ENCODE measurements at places on chromosomes 12 and 14.

- DNase-seq: no peak
Observed at GRCh38 chr12:1666685-1667162, 24.1 kb upstream of the ADIPOR2 start.

DNA sequence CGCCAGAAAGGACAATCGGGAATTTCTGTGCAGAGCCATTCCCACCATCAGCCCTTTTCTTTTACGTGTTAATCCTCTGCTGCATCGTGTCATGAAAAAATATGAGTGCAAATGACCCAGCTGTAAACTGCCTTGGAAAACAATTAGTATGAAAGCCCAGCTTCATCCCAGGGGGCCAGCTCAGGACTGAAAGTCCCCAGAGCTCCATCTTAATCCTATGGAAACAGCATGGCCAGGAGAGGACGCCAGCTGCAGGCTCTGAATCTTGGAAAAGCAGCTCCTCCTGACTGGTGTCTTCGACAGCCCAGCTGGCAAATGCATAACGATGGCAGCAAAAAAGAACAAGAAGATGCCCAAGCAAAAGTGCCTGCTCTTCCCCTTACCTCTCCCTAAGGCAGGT lies 191.5 kb downstream of the NTF3 start:
- DNase-seq: no peak

- no peak for DNase-seq
Observed at GRCh38 chr12:118582863-118583262, 206.5 kb downstream of the SUDS3 start.

GRCh38 chr12:96526110-96526509 lies 36.7 kb downstream of the CFAP54 start:
- DNase-seq: no peak

- DNase-seq: no peak
Observed at GRCh38 chr12:57837864-57838562, 8.5 kb downstream of the CTDSP2 start.

All from T-helper 9 cell (primary cell).